KG1 (cell line): ENCODE measurements at places on chromosomes 3 and 15.

GRCh38 chr3:186598108-186598784 is 14.6 kb upstream of the AHSG start:
- DNase-seq, result no peak

GRCh38 chr3:140081887-140082286 is 146.9 kb downstream of the CLSTN2 start:
- no peak for DNase-seq

DNA sequence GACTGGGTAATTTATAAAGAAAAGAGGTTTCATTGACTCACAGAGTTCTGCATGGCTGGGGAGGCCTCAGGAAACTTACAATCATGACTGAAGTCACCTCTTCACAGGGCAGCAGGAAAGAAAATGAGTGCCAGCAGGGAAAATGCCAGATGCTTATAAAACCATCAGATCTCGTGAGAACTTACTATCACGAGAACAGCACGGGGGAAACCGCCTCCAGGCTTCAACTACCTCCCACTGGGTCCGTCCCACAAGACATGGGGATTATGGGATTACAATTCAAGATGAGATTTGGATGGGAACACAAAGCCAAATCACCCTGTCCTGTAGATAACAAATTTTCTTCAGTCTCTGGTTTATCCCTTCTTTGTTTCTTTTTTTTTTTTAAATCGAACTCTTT is 31.0 kb upstream of the AVEN start:
- no peak for DNase-seq

DNA sequence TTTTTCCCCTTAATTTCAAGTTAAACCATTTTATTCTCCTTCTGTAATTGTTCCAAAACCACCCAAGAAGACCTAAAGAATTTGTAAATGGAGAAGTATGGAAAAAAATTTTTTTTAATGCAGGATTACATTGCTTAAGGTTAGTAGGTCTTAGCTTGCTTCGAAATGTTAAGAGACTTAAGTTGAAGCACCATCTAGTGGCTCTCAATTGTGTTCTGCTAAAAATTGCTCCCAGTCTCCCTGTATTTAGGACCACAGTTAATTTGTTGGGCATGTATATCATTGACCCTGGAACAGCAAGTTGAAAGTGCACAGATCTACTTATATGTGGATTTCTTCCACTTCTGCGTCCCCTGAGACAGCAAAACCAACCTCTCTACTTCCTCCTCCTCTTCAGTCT is 32.4 kb downstream of the CD200R1L start:
- no peak for DNase-seq

GRCh38 chr3:119769394-119770149 is 12.3 kb upstream of the NR1I2 start:
- DNase-seq, result no peak

- DNase-seq, result no peak
Measured at GRCh38 chr3:127363171-127363570, 75.3 kb upstream of the PRR20G start.

DNA sequence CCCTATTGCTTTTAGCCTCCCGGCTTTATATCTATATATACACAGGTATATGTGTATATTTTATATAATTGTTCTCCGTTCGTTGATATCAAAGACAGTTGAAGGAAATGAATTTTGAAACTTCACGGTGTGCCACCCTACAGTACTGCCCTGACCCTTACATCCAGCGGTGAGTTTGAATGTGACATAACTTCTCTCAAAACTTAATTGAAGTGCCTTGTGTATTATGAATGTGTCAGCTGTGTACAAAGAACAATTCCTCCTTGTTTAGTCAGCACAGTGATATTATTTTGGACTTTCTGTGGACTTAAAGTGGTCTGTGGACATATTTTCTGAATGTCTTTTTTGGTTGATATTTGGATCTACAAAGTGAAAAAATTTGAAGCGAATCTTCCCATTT is 220 bp downstream of the TP63 start:
- no peak for DNase-seq

GRCh38 chr15:80495401-80495942 is 91.3 kb downstream of the ARNT2 start:
- no peak for DNase-seq

GRCh38 chr15:78322243-78322642 is 17.9 kb upstream of the CRABP1 start:
- no peak for DNase-seq

DNA sequence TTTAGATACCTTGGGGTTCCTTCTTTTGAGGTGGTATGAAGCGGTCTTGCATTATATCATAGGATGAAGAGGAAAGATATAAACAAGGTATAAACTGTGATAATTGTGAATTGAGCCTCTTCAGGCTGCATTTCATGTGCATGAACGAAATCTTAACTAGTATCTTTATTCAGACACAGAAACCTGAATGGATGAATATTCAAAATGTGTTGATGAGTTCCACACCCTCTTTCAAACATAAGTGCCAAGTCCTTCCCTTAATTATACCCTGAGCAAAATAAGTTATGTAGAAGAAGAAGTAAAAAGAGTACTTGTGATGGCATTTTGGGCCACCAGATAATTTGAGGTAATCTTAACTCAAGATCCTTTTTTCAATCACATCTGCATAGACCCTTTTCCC is 103.1 kb upstream of the CFAP20DC start:
- DNase-seq, result no peak

DNA sequence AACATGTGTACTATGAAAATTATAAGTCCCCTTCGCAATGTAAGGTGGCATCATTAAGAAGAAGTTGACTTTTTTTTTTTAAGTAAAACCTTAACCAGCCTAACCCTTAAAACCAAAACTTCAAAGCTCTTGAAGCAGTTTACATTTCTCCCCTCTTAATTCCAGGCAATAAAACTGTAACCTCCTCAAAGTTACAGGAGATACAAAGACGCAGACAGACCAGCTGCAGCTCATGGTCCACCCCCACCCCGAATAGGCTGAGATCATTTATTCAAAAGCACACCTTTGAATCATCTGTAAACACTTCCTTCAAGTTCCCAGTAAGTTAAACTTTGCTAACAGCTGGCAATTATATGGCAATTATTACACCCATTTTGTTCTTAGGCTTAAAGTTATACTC is 414.5 kb downstream of the ERC2 start:
- DNase-seq, result no peak

DNA sequence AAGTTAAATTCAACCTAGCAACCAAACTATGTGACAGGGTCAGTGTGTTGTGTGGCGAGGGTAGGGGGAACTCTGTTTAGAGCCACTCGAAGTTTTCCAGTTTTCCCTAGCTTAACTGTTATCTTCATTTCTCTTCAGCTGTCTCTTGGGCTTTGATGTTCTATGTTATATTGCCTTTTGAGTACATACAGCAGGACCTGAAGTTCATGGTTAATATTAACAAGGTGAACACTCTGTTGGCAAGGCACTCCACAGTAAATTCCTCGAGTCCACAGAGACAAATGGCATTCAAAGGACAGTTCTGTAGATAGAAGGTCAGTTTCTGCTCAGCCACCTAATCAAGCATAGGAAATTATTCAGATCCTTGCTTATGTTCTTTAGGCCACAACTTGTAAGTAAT is 147.9 kb upstream of the DPH6 start:
- DNase-seq, result no peak

GRCh38 chr3:106068795-106069194 is 200.0 kb upstream of the CBLB start:
- no peak for DNase-seq

DNA sequence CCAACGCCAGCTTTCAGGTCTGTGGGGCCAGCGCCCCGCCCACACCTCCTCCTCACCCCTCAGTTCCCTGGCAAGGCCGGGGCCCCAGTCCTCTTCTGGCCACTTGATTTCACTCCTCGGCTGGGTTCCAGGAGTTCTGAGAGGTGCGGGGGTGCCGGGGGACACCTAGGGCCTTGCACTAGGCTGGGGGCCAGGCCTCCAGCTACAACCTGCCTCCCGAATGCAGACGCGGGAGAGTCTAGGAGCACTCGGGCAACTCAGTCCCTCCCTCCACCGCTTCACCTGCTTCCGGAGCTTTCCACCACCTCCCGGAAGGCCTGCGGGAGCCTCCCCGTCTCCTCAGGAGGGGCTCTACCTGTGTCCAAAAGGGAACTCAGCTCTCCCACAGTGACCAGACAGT is 35.6 kb downstream of the TNK2 start:
- no peak for DNase-seq

GRCh38 chr15:66155065-66155464 is 98.5 kb downstream of the MEGF11 start:
- DNase-seq, result no peak

DNA sequence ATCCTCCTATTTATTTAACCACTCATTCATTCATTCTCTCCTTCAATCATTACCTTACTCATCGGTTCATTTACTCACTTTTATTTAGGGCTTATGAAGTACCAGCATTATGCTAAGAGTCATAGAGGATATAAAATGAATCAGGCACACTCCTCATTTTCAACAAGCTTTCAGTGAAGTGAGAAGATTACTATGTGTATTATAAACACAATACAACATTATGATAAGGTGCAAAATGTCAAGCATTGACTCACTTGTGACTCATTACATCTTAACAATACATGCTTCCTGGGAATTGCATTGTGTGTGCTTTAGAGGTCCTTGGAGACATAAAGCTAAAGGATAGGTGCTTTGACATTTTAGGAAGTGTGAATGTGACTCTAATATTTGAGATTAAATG is 60.4 kb downstream of the PLAAT1 start:
- DNase-seq, result no peak

GRCh38 chr15:87348746-87349145 is 907.8 kb downstream of the NTRK3 start:
- DNase-seq, result no peak

DNA sequence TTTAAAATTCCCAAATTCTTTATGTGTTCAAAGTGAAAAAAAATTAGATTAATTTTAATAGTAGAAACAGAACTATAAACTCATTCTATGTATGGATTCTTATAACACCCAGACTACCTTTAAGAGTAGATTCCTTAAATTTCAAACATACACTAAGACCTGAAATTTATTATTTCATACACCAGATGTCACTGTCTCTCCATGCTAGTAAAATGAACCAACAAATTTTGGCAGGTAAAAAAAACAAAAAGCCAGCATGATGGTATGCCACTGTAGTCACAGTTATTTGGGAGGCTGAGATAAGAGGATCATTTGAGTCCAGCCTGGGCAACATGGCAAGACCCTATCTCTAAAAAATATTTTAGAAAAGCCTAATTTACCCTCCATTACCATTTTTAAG is 461.3 kb upstream of the NAALADL2 start:
- DNase-seq, result peak; percentile 21

GRCh38 chr15:91530956-91531582 is 322.4 kb upstream of the SLCO3A1 start:
- no peak for DNase-seq

DNA sequence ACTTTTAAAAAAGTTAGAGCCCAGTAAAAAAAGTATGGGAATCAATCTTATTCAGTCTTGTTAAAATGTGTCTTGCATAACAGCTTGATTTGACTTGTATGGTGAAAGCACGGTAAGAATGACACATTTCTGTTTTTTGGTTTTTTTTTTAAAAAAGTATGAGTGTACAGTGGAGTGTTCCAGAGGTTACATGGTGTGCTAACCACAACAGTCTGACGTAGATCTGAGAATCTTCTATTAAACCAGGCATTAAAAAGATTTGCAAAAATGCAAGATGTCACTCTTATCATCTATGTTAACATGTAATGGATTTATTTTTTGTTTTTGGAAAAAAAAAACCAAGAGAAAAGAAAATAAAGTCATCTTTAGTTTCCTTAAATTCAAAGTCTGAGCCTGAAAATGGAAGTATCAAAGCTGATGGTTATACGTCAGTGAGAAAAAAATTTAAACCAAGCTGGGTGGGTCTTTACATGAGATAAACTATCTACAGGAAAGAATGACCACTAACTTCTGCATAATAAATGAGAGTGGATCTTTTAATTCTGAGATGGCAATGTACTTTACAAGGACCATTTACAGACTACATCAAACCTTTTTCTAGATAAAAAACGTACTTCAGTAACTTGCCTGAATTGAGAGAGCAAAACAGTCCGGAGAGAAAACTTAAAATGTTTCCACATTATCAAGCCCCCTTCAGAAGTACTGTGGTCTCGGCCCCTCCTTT is 1.6 kb downstream of the GABPB1 start:
- no peak for DNase-seq

DNA sequence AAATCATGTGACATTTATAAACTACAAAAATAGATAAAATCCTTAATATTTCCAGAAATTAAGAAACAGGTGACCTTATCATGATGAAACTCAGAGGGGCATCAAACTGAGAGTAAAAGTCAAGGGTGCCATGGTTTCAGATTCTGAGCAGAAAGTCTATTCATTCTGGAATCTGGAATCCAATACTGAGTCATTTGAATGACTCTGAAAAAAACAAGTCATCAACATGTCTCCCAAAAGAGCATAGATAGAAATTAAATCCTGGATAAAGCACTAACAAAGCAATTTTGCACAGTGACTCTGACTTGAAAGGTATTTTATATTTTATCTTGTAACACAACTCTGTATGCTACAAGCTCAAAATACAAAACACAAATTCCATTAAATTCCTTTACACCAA is 23.4 kb downstream of the STAC start:
- DNase-seq, result no peak

DNA sequence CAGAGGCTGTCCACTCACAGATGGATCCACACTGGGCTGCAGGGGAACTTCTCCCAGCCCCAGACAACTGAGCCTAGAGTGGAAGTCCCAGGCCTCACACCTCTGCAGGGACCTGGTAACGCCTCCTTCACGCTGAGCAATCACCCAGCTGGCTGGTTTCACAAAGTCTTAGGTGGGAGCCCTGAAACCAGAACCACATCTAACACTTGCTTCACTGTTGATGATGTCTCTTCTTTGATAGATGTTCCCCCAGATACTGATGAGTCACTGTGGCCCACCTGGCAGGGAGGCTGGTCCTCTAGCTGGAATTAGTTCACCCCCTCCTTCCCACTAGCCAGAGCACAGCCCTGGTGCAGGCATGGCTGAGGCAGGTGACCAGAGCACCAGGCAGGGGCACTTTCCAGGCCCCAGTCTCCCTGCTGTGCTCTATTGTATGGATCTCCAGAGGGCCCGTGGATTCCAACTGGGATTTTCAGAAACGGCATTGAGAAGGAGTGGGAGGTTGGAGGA is 33.5 kb downstream of the MYL3 start:
- no peak for DNase-seq

DNA sequence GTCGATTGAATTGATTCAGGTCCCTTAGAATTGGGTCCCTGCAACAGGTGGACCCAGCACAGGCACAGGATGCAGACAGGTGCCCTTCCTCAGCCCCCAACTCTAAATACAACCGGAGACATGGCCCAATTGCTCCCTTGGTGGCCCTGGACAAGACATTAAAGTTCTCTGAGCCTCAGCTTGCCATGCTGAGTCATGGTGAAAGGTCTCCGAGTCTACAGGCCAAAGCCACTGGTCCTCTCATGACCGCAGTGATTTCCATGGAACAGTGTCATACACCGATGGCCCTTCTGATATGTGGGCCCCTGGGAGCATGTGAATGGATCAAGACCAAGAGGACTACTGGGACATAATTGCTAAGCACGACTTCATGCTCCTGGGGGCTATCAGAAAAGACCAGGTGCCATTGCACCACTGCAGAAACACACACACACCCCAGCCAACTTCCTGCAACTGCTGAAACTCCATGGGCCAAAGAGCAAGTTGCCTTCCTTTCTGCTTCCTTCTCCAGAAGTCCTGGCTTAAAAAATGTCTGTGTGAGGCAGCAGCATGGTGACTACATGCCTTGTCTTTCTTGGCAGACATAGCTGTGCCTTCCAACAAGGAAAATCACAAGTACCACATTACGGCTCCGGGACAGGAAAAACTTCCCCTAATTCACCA is 38.8 kb downstream of the TBC1D2B start:
- DNase-seq, result no peak

GRCh38 chr15:35931799-35932341 is 385.9 kb upstream of the DPH6 start:
- no peak for DNase-seq

- no peak for DNase-seq
Measured at GRCh38 chr3:30986551-30986950, 92.1 kb upstream of the GADL1 start.
